AG09309 (cell line): ENCODE measurements at places on chromosomes 3 and 15.

DNA sequence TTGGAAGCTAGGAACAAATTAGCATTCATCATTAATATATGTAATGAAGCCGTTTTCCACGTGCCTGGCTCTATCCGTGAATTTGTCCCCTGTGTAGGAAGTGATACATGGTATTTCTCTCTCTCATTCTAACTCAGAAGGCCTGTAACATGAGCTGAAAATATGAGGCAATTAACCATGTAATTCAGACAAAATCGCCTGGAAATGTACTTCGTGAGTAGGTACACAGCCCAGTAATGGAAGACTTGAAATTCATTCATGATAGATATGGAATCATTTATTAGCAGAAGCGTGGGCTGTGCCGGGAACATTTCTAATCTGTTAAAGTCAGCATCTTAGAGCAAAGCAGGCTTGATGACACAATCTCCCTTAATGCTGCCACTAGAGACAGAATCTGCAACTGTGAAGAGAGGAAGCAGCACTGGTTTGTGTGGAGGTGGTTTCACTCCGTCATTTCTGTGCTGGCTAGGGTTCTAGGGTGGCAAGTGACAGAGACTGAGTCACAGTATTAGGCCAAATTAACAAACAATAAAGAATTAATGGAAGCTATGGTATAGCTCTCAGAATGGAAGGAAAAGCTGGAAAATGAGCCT is 225.0 kb upstream of the PROK2 start:
- DNase-seq = no peak

DNA sequence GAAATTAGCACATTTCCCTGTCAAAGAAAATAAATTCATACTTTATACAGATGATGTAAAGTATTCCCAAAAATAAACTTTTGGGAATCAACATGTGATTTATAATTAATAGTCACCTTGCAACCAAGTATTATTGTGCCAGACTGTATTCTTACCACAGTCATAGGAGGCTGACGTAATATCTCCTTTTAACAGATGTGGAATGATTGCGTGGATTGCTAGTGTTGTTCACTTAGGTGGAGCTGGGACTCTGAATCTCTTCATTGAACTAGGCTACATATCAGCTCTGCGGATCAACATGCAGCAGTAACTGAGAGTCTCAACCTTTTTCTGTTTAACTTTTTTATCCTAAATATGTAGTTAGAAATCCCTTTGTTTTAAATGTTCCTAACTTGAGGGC is 37.2 kb downstream of the PXK start:
- no peak for DNase-seq

DNA sequence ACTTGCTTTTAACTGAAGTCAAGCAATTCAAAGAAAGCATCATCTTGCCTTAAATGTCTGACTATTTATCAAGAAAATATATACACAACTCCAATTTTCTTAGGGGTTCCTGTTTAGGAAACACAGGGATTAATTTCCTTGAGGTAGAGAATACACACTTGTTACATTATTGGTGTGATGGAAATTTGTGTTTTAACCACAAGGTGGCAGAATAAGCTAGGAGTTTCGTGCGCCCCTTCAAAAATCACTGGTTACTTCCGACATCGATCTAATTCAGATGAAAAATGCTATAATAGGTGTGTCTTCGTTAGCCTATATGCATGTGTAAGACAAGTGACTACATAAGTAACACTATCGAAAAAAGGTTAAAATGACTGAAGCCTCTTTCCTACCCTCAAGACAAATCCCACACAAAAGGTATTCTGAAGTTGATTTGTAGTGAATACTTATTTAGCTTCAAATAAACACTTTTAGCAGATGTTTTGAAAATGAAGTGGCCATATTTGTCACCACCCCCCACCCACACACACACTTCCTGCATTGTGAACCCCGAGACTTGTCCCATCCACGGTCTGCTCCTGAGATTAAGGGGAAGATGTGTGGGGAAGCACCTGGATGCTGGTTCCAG is 246.5 kb downstream of the ROBO1 start:
- DNase-seq = no peak

DNA sequence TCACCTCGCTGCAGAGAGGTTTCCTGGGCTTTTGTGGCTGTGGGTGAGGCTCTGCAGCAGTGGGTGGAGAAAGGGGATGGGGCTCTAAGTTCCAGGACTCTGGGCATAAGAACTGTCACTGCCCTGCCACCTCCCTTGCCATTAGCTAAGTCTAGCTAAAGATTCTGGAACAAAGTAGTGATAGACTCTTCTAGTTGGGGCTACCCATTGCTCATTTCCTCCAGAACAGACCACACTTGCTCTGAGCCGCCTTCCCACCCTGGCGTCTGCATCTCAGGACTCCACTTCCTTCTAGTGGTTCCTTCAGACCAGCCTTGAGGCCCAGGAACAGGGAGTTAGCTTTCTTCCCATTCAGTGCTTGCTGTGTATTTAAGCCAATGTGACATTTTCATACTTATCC is 7.5 kb downstream of the ARHGAP31 start:
- no peak for DNase-seq

GRCh38 chr3:116399701-116400226 is 45.5 kb downstream of the LSAMP start:
- DNase-seq = no peak

GRCh38 chr3:126982126-126982470 is 817 bp upstream of the PLXNA1 start:
- DNase-seq = no peak

DNA sequence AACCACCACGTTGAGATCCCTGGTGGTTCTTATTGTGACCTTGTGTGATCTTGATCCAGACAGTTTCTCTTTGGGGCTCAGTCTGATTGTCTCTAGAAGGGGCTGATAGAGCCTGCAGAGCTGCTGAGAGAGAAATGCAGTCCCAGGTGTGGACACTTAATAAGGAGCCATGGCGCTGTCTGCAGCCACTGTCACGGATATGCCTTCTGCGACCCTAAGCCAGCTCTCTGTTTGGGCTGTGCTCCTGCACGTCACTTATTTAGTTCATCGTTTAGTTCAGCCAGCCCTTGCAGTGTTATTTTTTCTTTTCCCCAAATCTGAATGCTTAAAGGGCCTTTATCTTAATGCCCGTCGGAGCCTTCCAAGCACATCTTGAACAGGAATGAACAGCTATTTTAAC is 12.0 kb downstream of the SLC6A1 start:
- DNase-seq = no peak

- DNase-seq = no peak
These were observed 13.2 kb downstream of the USP3 start for GRCh38 chr15:63517628-63518027.

- peak; percentile 16 for DNase-seq
These were observed 92.1 kb upstream of the PLSCR4 start for GRCh38 chr3:146342989-146343388.

GRCh38 chr3:61666615-61667330 is 105.4 kb downstream of the PTPRG start:
- DNase-seq = no peak

DNA sequence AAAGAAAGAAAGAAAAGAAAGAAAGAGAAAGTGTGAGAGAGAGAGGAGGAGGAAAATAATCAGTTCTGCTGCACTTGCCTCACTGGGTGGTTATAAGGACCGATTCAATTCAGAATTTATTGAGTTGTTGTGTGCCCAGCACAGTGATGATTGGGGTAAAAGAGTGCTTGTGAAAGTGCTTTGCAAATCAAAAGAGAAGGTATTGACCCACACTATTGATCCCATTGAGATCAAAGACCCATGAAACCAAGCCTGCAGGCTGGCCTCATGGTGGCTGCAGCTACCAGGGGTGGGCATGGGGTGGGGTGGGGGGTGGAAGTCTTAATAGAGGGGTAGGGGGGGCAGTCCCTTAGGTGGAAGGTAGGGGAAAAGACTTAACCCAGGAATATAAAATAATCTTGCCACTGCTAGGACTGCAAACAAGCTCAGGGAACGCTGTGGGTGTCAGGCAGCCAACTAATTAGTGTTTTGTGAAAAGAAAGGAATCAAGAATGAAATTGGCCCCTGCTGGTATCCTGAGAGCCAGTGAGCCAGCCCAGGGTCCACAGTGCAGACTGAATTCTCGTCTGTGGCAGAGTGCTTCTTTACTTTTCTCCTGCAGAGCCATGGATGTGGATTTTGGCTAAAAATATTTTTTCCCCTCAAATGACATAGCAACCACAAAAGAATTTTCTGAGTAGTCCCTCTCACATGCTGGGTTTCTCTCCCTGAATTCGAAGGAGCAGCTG is 34.2 kb downstream of the CLEC3B start:
- DNase-seq = no peak

- DNase-seq = no peak
These were observed 187.3 kb upstream of the TSC22D2 start for GRCh38 chr3:150220799-150221198.

- no peak for DNase-seq
These were observed 1.3 kb downstream of the FRMD5 start for GRCh38 chr15:44193651-44194322.

DNA sequence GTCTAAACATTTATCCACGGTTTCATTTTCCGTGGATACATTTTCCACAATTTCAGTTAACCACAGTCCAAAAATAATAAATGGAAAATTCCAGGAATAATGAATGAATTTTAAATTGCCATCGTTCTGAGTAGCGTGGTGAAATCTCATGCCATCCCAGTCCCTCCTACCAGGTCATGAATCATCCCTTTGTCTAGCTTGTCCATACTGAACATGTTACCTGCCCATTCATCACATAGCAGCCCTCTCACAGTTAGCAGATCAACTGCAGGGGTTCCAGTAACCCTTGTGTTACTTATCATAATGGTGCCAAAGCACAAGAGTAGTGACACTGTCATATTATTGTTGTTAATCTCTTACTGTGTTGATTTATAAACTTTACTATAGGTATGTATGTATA is 124.5 kb downstream of the GSK3B start:
- DNase-seq = no peak

DNA sequence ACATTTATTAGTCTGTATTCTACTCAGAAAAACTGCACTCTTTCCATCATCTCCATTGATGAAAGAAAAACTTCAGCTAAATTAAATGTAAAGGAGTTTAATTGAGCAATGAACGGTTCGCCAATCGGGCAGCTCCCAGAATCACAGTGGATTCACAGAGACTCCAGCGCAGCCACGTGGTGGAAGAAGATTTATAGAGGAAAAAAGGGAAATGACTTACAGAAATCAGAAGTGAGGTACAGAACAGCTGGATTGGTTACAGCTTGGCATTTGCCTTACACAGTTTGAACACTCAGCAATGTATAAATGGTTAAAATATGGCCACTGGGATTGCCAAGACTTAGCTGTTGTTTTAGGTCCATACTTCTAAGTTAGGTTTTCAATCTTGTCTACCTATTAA is 2.8 kb upstream of the SUCLG2 start:
- no peak for DNase-seq

- DNase-seq = no peak
These were observed 2.0 kb upstream of the HYAL2 start for GRCh38 chr3:50324351-50325112.

GRCh38 chr3:169813757-169814517 is 1.2 kb upstream of the LRRC34 start:
- no peak for DNase-seq

- peak; percentile 94 for DNase-seq
These were observed 11.4 kb downstream of the GPR87 start for GRCh38 chr3:151305060-151305774.

- DNase-seq = no peak
These were observed 17.3 kb upstream of the SLC28A2 start for GRCh38 chr15:45234562-45235235.

DNA sequence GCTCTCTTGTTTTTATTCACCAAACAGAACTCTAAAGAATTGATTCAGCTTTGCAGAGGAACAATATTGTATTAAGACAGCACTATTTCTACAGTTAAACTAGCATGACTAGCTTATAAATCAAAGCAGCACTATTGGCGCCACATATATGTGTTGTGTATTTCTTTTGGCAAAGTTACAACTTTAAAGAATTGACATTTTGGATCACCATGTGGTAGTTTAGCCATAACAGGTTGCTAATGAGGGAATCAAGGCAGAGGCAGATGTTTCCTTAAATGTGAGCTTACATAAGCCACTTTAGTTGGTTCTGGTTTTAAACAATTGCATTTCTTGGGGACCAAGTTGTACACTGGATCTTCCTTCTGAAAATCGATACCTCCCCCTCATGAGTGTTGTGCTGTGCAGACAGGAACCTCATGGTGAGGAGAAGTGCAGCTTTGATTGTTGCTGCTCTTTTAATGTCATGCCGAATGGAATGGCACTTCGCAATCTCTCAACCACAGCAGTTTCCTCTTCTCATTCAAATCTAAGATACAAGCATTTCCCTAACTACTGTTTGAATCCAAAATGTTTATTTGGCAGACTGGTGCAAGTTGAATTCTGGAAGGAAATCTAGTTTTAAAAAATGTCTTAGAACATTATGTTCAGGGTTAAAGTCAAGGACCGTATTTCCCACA is 151.2 kb downstream of the MYRIP start:
- DNase-seq = no peak

DNA sequence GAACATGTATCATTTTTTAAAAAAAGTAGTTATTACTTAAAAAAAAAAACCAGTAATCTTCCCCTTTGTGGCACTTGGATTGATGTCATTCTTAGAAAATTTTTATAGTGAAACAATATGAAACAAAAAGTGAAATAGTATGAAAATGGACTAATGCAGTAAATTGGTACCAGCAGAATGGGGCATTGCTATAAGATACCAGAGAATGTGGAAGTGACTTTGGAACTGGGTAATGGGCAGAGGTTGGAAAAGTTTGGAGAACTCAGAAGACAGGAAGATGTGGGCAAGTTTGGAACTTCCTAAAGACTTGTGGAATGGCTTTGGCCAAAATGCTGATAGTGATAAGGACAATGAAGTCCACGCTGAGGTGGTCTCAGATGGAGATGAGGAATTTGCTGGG is 66.6 kb downstream of the TTC23 start:
- DNase-seq = no peak
